ENCODE measurements at places on chromosomes 11 and 22.

GRCh38 chr22:48799227-48799970 lies 1028.3 kb downstream of the BRD1 start:
- no peak for DNase-seq

DNA sequence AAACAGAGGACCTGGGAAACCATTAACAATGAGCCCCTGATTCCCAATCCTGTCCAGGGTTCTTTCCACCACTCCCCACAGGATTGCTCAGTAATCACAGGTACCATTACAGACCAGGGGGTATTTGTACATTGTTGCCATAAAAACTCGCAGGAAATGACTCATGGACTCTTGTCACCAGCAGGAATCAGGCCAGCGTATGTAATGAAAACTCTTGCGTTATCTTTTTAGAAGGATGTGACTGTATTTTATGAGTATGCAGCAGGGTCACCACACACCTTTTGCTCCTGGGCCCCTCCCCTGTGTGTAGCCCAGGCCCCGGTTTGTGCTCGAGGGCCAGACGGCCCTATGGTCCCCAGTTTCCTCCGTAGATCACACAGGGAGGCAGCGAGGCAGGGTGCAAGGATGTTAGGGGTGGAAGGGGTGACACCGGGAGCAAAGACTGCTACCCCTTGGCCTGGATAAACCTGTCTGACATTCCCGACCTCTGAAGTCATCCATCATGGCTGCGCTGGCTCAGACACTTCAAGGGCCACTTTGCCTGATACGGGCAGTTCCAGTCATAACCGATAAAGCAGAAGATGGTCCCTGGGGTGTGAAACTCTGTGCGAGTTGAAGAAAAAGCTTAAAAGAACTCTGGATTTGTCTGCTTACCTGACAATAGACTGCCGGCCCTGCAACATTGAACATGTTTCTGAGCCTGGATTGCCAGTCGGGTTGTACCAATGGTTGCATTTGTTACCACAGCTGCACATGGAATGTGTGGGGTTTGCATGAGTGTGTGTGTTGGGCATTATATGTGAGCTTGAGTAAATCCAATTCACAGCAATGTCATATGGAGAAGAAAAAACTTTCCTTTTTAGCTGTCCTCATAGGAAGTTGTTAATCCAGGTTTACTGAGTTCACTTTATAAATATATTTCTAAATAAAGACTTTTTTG lies 56.9 kb downstream of the MICAL2 start:
- DNase-seq: peak; percentile 86

DNA sequence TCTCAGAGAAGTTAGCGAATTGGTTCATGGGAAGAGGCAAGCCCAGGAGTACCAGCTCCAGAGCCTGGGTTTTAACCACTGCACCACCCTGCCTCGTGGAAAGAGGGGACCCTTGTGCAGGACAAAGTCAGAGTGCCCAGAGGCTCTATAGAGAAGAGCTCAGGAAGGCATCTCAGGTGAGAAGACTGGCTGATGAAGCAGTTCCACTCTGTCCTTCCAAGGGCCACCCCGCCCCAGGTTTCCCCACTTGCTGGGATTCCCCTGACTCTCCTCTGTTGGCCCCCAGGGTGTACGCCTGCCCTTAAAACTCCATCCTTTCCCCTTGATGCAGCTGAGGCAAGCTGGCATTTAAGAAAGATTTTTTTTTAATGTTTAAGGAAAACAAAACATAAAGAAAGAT lies 265.8 kb downstream of the BUD13 start:
- DNase-seq: no peak

DNA sequence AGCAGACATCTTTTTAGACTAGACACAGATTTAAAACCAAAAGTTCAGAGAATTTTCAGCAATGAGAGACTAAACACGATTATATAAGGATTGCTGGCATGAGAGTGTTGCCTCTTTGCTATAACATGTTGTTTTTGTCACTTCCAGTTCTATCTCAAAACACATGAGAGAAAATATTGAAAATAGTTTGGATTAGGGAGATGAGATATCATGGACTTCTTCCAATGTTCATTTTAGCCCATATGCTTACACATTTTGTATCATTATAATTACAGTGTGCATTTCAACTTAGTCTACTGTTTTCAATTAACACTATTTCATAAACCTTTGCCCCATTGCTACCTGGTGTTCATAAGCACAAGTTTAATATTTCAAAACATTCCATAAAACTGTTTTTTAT lies 175.9 kb upstream of the PGR start:
- no peak for DNase-seq

DNA sequence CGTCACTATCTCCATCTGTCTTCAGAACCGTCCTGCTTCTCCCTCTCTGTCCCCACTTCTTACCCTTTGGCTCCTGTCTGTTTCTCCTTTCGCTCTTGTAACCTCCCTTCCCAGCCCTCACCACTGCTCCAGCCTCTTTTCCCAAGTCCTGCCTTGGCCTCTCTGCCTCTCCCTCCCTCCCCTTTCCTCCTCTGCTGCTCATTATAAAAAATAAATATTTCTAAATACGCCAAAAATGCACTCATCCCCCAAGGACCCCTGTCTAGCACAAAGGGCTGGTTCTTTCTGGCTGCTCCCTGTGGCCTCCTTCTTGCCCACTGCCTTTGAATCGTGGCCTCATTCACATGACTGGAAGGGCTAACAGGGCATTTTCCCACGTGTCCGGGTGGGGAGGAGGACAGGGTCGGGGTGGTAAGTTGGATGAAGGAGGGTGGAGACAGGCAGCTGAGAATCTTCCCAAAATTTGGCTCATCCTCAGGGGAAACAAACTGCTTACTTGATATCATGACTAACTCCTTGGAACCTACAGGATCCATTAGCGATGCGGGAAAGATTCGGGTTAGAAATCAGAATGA lies 26.4 kb upstream of the OAF start:
- no peak for DNase-seq

- no peak for DNase-seq
Observed at GRCh38 chr11:32045456-32045855, 45.4 kb upstream of the RCN1 start.

- no peak for DNase-seq
Observed at GRCh38 chr11:28739489-28740280, 631.5 kb downstream of the METTL15 start.

GRCh38 chr11:78231962-78232501 lies 43.3 kb downstream of the USP35 start:
- no peak for DNase-seq

DNA sequence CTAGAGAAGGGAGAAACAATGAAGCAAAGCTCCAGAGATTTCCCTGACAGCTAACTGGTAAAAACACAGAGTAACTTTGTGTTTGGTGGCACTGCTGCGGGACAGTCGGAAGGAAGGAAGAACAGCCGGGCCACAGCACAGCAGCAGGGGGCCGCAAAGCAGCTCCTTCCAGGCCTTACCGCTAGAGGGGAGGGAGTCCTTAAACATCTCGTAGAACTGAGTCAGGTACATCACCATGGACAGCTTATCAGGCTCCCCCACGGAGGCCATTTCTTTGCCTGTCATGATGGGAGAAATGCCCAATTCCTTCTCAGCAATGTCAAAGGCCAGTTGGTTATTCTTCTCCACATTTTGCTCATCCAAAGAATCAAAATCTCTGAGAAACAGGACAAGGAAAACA lies 114.6 kb upstream of the BID start:
- no peak for DNase-seq

- no peak for DNase-seq
Observed at GRCh38 chr22:17866127-17866526, 91.9 kb upstream of the BID start.

DNA sequence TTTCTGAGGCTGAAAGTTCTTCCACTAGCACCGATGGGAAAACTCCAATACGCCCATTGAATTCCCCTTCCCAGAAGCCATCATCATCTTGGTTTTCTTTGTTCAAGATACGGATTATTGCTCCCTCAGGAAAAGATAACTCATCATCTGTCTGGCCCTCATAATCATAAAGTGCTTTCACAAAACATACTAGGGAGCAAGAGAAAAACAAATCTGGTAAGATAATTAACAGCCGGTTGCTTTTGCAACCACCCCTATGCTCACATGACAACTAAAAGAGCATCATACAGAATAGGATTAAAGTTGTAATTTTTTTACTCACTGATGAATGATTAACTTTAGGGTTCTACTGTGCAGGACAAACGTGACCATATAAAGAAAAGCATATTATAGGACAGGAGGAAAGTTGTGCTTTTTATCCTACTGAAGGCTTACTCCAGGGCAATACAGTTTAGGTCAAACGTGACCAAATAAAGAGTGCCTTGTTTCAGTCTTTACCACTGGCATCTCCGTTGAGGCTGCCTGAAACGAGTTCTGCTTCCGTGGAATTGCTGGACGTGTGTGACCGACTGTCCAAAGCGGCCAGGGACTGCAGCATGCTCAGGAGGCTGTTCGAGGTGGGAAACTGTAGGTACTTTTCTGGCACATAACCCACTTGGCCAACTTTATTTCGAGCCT lies 28.6 kb downstream of the ATG16L2 start:
- no peak for DNase-seq

DNA sequence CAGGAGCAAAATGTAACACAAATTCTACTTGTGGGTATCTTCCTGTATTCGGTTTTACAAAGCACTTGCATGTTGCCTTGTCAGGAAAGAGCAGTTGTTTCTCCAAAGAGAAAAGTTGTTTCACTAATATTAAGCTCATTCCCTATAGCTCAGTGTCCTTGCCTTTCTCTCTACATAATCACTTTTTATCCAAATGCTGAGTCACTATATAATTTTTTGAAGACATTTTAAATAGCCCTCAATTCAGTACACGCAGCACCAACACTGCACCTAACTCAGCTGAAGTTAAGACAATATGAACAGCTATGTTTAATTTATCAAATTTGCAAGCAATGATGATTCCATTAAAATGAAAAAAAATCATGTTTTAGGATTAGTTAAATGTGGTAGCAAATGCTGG lies 14.5 kb upstream of the MRTFA start:
- DNase-seq: no peak

GRCh38 chr11:8756201-8756600 lies 73.6 kb downstream of the RPL27A start:
- DNase-seq: no peak

DNA sequence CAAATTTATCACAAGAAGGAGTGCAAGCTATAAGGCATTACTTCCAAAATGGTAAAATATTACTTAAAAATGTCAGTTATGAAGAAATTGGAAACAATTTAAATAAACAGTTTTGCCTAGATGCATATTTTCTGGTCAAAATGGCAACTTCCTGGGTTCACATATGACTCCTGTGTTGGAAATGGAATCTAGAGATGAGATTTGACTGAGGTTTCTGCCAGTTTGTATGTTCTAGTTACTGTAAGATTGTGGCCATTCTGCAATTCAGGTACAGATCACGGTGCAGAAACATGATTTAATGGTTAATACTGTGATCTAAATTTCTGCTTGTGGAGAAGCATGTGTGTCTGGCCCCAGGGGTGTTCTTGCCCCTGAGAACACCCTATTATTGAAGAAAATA lies 3.4 kb upstream of the OR4C6 start:
- DNase-seq: no peak

DNA sequence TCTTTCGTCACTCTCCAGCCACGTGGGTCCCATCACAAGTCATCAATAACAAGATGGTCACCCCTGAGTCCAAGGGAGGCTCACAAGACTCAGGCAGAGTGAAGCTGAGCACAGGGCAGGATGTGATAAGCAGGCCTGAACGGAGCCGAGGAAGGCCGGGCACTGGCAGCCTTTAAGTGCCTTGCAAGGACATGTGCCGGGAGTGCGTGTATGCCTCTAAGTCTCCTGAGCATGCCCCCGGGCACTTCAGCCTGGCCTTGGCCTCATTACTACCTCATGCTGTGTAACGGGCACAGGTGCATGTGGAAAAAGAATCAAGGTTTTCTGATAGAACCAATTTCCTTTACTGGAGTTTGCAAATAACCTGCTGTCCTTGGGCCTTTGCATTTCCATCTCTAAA lies 55.8 kb downstream of the UBASH3B start:
- DNase-seq: no peak

GRCh38 chr22:41862160-41862529 lies 29.2 kb downstream of the SREBF2 start:
- DNase-seq: no peak

GRCh38 chr22:39967103-39967829 lies 7.1 kb downstream of the TMA7B start:
- peak; percentile 60 for DNase-seq

GRCh38 chr11:19253153-19253745 lies 12.5 kb upstream of the E2F8 start:
- no peak for DNase-seq

DNA sequence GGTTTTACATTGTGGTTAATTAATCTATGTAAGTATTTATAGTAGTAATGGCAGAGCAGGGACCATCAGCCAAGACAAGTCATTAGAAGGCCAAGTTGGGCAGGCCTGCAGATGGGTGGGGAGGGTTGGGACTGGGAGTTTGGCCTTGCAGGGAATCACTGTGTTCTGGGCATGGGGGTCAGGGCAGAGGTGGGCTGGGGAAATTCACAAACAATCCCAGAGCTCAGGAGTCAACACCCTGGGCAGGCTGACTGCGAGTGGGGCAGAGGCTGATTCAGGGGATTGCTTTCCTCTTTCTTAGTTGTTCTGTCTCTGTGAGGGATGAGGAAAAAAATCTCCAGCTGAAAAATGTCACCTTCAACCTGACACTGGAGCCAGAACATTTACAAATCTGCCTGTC lies 322.5 kb downstream of the NTM start:
- no peak for DNase-seq

DNA sequence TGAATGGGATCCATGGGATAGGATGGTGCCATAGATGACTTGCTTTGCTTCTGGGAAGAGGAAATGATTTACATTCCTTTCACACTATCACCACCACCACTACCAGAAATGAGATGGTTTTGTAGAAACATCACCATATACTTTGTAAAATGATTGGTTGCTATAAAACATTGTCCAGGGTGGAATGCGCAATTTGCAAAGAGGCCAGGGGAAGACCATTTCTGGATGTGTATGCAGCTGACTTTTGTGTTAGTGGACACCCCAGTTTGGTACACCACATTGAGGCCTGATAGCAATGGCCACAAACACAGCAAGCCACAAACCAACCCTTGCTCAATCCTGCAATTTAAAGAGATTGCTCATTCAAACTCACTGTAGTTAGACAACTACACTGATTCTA lies 56.7 kb upstream of the RCN1 start:
- DNase-seq: no peak

DNA sequence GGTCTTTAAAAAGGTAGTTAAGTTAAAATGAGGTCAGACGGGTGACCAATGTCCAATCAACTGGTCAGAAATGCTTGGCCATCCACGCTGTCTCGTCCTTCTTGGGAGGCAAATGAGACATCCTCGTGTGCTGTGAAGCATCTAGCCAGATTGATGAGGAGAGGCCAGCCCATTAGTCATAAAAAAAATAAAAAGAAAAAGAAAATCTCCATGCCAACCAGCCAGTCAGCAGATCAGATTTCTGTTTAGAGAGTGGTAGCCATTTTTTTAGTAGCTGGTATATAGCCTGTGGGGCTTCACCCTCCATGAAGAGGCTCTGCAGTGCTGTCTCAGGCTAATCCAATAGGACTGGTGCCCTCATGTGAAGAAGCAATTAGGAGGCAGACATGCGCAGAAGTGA lies 343.1 kb upstream of the SYN3 start:
- DNase-seq: no peak

- no peak for DNase-seq
Observed at GRCh38 chr11:62152245-62153086, 28.7 kb downstream of the INCENP start.
